Left renal pelvis (tissue), 4 donors: ENCODE measurements at places on chromosomes 4 and X. TPM values are rescaled to one million over a fixed set of nuclear protein-coding genes. Genes with fewer than 3 reads are reported as not detected.

The KLHL13 gene
- 123 TPM for polyA plus RNA-seq

The CXCR3 gene
- 0.10 TPM for polyA plus RNA-seq

The WDR17 gene
- polyA plus RNA-seq: 7.4 TPM

The TMPRSS11F gene
- polyA plus RNA-seq: not detected

The FAM184B gene
- polyA plus RNA-seq: 0.85 TPM

The SMR3B gene
- not detected for polyA plus RNA-seq

The SHOX gene
- 0.18 TPM for polyA plus RNA-seq

The MAGEB17 gene
- not detected for polyA plus RNA-seq

The TAF7L gene
- 0.46 TPM for polyA plus RNA-seq

The MAOB gene
- polyA plus RNA-seq: 60.6 TPM

The QDPR gene
- 64.5 TPM for polyA plus RNA-seq

GRCh38 chr4:1767770-1768366 lies 25.2 kb upstream of the FGFR3 start:
- DNase-seq: no peak

DNA sequence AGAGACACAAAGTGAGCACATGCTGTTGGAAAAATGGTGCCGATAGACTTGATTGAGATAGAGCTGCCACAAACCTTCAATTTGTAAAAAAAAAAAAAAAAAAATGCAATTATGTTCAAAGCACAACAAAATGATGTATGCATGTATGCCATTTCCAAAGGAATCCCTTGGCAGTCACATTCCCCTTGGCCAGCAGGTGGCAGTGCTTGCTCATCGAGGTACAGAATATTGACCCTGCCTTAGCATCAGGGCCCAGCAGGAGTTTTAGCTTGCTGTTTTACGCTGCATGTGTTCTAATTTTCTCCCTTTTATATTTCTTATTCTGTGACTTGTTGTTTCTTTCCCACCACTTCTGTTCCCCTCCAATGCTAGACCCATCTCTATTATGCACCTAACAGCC lies 34.5 kb upstream of the CYBB start:
- peak; percentile 28 for DNase-seq

- DNase-seq: no peak
These were observed 85.8 kb upstream of the PUDP start for GRCh38 chrX:7233580-7234406.

DNA sequence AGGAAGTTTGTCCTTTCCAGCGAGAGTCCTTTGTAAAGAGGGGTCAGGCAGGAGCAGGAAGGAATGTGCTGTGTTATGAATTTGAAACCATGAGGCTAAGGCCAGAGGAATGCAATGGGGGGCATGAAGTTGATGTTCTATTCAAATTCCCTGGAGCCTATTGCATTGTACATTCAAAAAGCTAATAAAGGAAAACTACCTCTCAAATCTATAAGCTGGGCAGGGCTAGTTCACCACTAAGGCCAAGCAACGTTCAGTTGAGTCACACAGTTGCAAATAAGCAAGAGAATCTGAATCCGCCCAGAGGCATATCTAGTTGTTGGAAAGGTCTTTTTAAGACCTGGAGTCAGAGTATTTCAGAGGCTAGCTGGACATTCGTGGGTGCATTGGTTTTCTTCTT lies 148.3 kb downstream of the DCTD start:
- no peak for DNase-seq

GRCh38 chr4:61782133-61782532 lies 582.0 kb downstream of the ADGRL3 start:
- DNase-seq: no peak

GRCh38 chr4:99722006-99722405 lies 64.4 kb upstream of the C4orf54 start:
- DNase-seq: no peak

DNA sequence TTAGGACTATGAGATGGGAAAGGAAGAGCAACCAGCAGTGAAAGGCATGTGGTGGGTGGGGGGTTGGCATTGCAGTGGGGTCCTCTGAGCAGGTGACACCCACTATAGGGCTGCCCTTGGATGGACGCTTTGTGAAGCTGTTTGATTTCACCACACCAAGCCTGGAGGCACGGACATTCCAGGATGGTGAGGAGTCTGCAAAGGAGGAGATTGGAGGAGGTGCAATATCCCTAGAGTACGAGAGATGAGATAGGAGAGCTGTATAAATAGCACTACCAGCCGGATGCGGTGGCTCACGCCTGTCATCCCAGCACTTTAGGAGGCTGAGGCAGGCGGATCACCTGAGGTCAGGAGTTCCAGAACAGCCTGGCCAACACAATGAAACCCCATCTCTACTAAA lies 42.3 kb downstream of the SHOX start:
- no peak for DNase-seq

GRCh38 chr4:14771504-14772175 lies 230.6 kb upstream of the CPEB2 start:
- DNase-seq: no peak

DNA sequence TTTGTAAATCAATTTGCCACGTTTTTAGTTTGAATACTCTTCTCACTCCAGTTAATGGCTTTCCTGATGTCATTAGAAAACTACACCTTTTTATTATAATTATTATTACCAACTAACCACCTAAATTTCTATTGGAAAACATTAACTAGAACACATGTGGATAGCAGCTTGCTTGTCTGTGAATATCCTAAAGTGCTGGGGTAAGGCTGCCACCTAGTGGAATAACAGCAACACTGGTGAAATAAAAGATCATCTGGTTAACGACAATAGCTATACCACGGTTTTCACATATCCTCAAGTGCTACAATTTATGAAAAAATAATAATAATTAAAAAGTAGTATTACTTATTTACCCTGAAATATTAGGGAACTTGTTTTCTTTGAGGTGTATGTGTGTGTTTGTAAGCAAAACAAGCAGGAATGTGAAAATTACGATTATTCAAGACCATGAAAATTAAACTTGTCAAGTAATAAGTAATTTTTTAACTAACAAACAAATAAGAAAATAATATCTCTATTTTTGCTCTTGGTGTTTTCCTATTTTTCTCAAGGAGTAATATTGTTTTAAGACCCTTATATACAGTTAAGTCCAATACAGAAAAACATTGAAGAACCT lies 130.1 kb upstream of the TECRL start:
- peak; percentile 14 for DNase-seq

GRCh38 chr4:85756938-85757337 lies 282.0 kb downstream of the ARHGAP24 start:
- no peak for DNase-seq

DNA sequence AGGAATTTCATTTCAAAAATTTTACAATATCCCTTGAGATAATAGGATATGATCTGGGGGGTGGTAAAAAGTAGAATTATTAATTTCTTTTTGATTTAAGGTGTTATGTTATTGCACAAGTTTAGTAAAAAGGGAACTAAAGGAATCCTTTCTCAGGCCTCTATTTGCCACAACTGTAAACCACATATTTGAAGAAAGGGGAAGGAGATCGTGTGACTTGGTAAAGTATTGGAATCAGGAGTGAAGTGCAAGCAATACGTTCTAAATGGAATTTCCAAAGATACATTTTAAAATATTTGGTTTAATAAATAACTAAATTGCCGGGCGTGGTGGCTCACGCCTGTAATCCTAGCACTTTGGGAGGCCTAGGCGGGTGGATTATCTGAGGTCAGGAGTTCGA lies 35.3 kb upstream of the SCRG1 start:
- DNase-seq: no peak

DNA sequence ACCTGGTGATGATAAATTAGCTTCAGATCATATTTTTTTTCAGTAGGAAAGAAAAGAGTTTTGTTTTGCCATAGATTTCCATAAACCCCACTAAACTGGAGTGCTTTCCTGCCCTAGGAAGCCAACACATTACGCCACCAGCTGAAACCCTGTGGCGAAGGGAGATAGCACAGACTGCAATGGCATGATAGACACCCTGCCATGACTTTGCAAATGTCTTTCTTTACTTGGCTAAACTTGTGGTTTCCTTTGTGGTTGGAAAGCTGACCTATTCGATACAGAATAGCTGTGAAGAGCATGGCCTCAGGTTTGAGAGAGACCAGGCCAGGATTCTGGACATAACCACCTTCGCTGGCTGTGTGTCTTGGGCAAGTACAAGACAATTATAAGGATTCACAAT lies 19.1 kb downstream of the MFAP3L start:
- DNase-seq: no peak

- DNase-seq: no peak
These were observed 4.1 kb downstream of the ARMCX2 start for GRCh38 chrX:101655534-101655933.

GRCh38 chr4:98510757-98511517 lies 147.5 kb downstream of the TSPAN5 start:
- DNase-seq: no peak

DNA sequence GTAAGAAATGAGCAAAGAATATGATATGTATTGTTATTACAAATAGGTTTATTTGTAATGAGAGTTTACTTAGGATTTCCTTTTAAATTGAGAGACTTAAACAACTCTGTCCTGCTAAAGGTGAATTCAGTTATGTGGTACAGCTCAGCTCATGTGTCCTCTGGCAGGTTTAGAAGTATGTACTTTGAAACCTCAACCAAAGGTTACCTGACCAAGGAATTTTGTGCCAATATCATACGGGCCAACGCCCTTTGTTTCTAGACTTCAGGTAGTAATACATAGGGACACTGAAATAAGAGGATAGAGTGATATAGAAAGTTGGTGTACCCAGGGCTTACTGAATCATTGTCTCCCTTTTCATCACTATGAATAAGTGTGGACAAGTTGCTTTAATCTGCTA lies 25.7 kb downstream of the SLAIN2 start:
- DNase-seq: no peak

DNA sequence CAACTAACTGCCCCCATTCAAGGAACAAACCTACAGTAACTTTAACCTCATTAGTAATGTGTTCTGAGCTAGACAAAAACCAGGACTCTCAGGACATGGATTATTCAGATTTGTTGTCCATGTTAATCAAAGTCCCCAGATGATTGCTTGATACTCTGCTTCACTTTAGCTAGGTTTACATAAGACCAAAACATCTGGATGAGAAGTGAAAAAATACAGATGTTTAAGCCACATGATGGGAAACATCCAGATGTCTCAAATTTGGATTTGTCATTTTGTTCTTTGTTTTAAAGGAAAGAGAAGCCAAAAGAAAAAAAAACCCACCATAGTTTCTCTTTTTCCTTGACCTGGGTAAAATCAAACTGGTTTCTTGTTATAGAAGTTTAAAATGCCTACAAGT lies 48.5 kb upstream of the NRK start:
- DNase-seq: no peak

DNA sequence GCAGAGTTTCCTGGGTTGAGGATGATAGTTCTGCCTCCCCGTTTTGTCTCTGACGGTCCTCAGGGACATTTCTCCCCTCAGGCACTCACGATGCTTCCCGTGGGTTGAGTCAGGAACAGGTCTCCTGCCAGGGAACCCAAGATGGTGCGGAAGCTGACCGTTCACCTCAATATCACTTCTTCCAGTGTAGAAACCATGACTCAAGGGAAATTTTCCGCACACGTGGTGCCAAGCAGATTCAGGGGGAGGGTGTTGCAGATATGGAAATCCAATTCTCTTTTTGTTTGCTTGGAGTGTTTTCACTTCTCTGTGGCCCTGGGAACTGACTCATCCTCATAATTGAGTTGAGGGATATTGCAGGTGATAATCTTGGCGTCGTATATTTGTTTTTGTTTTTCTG lies 46.7 kb downstream of the CXorf49B start:
- DNase-seq: no peak

GRCh38 chr4:37095925-37096324 lies 148.6 kb upstream of the NWD2 start:
- DNase-seq: no peak

- no peak for DNase-seq
These were observed 298.8 kb upstream of the CTSO start for GRCh38 chr4:156252358-156252921.

GRCh38 chr4:99161373-99162099 lies 17.4 kb upstream of the ADH4 start:
- no peak for DNase-seq
